ENCODE measurements at places on chromosomes 2 and 18.
A peak's percentile ranks its signal among the peaks of the same experiment; 100 is the strongest.

DNA sequence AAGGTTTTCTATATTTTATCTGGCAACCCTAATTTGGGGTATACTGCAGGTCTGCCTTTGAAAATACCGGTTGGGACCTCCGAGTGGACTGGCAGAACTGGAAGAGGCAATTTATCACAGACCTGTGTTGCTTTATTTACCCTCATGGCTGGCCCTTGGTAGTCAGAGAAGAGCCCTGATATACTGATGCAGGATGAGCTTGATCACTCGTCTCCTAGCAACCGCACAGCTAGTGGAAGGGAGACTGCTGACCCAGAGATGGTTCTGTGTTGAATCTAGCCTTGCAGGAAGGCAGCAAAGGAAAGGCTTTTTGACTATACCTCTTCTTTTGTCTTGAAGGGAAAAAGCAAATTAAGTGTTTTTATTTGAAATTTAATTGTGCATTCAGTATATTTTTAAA lies 154.7 kb downstream of the EML6 start:
- DNase-seq = no peak

- no peak for DNase-seq
Measured at GRCh38 chr2:23544589-23545295, 159.8 kb downstream of the KLHL29 start.

GRCh38 chr18:6069539-6069938 lies 174.2 kb upstream of the TMEM200C start:
- no peak for DNase-seq

GRCh38 chr2:65553504-65554074 lies 121.2 kb upstream of the SPRED2 start:
- no peak for DNase-seq

DNA sequence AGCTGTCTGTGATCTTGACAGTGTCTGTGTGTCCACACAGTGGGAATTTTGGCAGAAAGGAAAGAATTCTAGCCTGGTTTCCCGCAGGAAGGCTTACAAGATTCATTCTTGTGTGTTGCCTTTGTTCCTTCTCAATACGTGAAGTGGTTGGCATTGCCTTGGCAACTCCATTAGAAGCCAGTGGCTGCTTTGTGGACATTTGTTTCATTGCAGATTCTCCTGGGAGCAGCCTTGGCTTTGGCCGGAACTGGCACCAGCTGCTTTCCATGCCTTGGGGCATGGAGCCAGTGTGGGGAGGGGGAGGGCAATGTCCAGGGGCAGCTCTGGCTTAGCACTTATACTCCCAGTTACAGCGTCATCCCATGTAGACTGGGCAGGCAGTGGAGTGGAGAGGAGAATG lies 39.4 kb downstream of the KIF5C start:
- DNase-seq = no peak

DNA sequence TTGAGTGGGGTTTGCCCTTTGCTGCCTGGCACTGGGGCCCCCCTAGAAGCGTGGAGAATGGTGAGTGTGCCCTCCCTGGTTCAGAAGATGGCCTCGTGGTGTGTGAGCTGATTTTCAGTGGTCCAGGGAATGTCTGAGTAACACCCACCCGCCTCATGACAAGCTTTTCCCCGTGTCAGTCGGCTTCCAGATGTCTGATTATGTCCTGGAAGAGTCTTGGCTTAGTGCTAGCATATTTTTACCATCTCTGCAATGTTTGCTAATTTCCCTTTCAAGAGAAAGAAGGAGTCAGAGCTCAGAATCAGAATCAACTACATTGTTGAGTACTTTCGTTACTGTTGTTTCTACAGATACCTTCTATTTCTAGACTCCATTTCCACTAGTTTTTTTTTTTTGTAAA lies 214.7 kb downstream of the SEPTIN10 start:
- DNase-seq = peak; percentile 35

- no peak for DNase-seq
Measured at GRCh38 chr2:60926741-60927552, 45.6 kb downstream of the REL start.

- DNase-seq = peak; percentile 87
Measured at GRCh38 chr2:11344956-11345677, 681 bp upstream of the ROCK2 start.

GRCh38 chr18:52468496-52468895 lies 128.5 kb downstream of the DCC start:
- DNase-seq = no peak

DNA sequence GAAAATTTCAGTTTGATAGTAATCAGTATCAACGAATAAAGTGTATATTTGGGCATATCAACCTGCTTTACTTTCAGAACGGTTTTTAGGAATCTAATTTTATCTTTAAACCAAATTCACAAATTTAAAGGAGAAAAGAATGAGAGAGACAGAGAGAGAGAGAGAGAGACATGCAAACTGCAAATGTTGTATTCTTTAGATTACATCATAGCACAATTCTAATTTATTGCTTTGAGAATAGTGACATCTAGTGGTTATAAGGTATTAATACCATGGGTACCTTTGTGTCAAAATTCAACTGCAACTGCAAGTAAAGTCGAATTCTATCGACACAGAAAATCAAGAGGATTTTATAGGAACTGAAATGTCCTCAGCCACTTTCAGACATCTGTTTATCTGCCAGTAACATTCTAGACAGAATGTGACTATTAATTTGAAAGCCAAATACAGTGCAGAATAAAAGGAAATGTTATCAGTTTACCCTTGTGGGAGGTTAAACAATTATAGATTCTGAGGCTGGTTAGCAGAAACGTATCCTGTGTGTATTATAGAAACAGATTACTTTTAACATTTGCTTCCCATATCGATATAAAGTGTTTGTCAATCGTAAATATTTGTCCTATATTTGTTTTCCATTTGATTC lies 529.8 kb upstream of the VRK2 start:
- peak; percentile 17 for DNase-seq

DNA sequence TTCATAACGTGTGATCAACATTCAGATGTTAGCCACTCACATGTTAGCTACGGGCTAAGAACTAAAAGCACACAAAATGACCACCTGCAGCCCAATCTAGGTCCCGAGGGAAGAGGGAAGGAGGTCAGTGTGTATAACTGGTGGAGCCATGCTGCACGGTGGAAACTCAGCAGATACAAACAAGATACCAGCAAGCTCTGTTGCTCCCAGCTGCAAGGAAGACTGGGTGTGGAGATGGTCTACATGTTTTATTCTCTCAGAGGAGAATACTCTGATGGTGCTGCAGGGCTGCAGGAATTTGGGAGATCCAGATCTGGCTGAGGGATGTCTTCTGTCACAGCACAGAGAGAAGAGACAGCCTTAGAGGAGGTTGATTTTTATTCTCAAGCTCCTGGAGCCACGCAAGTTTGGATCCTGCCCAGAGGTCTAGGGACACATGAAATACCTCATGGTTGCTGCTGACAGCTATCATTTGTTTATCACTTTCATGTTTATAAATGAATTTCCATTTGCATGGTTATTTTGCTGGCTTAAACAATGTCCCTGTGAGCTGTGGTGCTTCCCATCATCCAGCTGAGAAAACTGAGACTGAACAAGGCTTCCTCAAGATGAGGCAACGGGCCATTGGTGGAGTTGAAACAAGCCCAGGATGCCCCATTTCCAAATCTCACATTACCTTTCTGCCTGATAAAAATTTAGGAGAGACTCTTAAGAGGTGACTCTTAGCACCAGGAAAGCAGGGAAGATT lies 30.9 kb downstream of the RNF144A start:
- DNase-seq = no peak

- no peak for DNase-seq
Measured at GRCh38 chr2:178874529-178875240, 67.5 kb upstream of the TTN start.

DNA sequence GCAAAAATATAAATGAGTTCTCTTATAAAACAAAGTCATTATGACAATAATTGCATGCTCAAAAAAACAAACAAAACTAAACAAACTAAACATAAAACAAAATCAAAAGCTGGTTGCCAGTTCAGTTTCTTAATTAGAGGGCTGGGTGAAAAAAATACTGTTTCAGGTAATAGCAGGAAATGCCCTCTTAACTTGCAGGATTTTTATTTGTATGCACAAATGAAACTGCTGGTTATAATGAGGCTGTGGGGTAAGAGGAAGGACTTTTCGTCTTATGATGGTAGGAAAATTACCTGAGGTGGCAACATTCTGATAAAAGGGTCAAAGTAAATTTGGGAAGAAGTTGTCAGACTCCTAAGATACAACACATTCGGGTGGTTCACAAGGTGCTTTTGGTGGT lies 21.5 kb upstream of the CDKL4 start:
- no peak for DNase-seq

DNA sequence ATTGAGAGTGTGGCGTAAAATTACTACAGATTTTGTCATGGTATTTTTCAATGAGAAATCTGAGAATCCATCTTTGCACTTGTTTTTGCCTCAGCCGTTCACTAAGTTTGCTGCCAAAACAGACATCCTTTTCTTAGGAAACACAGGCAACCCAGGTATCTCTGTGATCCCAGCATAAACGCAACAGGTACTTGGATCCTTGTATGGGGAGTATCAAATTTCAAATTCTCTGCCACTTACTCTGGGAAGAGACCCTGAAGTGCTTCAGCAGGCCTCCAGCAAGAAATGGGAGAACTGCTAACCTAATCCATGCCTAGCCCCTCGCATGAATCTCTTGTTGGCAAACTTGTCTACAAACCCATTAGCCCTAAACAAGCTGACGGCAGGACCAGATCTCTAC lies 83.1 kb downstream of the BCL11A start:
- DNase-seq = no peak

DNA sequence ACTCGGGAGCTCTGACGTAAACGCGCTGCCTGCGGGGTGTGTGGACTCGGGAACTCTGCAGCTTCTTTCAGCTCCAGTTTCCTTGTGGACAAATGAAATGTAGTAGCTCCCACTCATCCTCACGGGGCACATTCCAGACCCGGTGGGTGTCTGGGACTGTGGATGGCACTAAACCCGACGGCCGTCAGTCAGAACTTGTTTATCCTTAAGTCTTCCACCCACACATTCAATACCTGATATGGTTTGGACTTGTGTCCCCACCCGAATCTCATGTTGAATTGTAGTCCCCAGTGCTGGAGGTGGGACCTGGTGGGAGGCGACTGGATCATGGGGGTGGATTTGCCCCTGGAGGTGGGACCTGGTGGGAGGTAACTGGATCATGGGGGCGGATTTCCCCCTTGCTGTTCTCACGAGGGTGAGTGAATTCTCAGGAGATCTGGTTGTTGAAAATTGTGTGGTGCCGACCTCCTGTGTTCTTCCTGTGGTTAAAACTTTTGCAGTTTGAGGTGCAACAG lies 81.2 kb upstream of the SNTG2 start:
- DNase-seq = no peak

DNA sequence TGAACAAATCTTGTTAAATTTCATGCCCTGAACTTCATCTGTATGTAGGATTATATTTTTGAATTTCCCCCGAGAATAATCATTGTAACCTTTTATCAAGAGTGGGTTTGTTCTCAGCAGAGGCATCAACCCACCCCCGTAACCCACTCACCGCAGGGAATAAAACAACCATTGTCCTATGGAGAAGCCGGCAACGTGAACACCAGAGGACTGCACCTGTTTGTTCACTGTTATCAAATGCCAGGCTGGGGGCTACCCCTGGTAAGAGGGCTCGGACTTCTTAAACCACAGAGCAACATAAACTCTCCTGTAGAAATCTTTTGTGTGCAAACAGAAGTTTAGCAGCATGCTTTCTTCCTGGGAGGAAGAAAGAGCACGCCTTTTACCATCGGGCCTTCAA lies 610.4 kb downstream of the ERBB4 start:
- DNase-seq = no peak

GRCh38 chr2:13545320-13545719 lies 828.6 kb downstream of the TRIB2 start:
- DNase-seq = no peak

DNA sequence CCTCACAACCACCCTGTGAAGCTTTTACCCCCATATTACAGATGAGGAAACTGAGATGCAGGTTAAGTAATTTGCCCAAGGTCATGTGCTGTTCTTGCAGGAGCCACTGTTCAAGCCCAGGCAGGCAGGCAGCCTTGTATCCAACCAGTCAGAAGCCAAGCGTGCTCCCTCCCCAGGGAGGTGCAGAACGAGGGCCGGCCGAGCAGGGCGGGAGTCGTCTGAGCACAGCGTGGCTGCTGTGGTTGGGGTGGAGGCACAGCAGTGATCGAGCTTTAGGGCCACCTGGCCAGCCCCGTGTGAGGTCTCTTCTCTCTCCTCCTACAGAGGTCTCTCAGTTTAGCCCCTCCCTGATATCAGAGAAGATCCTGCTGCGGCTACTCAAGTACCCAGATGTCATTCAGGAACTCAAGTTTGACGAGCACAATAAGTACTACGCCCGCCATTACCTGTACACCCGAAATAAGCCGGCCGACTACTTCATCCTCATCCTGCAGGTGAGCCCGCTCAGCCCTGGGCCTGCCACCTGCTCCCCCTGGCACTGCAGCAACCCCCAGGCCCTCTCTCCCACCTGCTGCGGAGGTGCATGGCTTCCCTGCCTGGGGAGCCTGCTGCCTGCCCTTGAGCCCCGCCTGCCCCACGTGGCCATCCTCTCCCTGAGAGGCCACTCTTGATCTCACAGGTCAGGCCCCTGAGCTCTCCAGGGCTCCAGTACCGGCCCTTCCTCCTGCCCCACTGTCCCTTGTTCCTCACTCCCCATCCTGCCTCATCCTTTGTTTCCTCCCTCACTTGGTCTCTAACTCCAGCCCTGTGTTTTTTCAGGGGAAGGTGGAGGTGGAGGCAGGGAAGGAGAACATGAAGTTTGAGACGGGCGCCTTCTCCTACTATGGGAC lies 17.1 kb upstream of the CNNM3 start:
- no peak for DNase-seq

- peak; percentile 11 for DNase-seq
Measured at GRCh38 chr2:151358166-151358970, 976 bp downstream of the TNFAIP6 start.

DNA sequence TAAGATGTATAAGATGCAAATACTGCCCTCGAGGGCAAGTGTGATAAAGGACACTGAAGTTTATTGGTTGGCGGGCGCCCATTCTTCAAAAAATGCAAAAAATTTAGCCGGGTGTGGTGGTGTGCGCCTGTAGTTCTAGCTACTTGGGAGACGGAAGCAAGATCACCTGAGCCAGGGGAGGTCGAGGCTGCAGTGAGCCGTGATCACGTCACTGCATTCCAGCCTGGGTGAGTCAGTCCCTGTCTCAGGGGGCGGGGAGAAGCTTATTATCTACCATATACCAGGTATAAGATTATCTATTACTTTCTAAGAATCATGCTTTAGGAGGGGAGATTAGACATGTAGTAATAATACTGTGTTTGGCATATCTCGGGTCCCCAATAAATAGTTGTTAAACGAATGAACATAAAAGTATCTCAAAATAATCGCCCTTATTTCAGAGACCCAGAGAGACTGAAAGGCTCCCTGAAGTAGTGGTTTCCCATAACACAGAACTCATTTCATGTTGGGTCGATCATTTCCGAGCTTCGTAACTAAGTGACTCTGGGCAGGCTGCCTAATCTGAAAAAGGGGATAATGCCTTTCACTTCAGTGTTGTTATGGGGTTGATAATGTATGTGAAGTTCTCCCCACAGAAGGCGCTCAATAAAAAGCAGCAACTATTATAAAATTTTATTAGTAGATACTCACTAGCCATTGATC lies 1.2 kb upstream of the SELENOI start:
- DNase-seq = peak; percentile 65

DNA sequence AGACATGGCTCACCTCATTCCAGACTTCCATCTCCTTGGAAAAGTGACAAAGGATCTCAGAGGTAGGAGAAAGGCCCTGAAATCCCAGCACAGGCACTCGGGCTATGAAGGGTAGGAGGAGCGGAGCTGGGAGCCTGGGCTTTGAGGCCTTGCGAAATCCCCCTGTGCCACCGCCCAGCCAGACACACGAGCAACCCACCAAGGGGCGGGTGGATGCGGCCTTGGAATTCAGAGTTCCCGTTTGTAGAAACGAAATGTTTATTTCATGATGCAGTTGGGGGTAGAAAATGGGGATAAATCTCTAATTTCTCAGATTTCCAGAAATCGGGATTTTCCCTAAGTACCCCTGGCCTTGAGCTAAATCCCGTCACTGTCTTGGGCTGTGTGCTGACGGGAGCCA lies 177.1 kb upstream of the HDAC4 start:
- DNase-seq = no peak

Data from skin of body (tissue), 3 donors.